ENCODE measurements at places on chromosomes 6 and 20. TPM values are rescaled to one million over a fixed set of nuclear protein-coding genes. Genes with fewer than 3 reads are reported as not detected.

Gene FHL5
- total RNA-seq, result 34.5 TPM

Gene SPACA1
- total RNA-seq, result not detected

GRCh38 chr6:147211349-147211748 lies 7.1 kb downstream of the STXBP5 start:
- DNase-seq, result no peak

- DNase-seq, result peak; percentile 48
Measured at GRCh38 chr6:163414946-163415619, 565 bp downstream of the QKI start.

Gene DEFB124
- 2.5 TPM for total RNA-seq

Gene PGC
- not detected for total RNA-seq

- no peak for DNase-seq
Measured at GRCh38 chr6:54920628-54921027, 74.1 kb downstream of the FAM83B start.

Gene PLN
- total RNA-seq, result 47.2 TPM

Gene ZNF334
- total RNA-seq, result 8.2 TPM

- no peak for DNase-seq
Measured at GRCh38 chr6:17389274-17389847, 4.0 kb upstream of the CAP2 start.

DNA sequence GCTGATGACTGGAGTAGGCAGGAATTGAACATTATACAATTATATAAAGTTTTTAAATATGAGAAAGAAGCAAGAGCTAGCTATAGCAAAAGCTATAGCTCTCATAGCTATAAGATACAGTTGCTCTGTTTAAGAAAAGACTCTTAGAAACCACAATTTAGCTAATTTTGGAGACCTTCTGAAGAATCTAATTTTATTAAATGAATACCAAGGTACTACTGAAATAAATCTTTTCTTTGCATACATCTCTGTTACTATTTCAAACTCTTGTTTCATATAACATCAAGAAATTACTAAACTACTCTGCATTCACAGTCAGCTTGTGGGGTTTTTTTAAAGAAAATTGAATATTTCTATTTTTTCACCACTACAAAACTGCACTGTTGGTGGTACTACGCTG lies 568.7 kb upstream of the MARCKS start:
- DNase-seq, result no peak

- no peak for DNase-seq
Measured at GRCh38 chr20:20411836-20412235, 43.9 kb downstream of the INSM1 start.

DNA sequence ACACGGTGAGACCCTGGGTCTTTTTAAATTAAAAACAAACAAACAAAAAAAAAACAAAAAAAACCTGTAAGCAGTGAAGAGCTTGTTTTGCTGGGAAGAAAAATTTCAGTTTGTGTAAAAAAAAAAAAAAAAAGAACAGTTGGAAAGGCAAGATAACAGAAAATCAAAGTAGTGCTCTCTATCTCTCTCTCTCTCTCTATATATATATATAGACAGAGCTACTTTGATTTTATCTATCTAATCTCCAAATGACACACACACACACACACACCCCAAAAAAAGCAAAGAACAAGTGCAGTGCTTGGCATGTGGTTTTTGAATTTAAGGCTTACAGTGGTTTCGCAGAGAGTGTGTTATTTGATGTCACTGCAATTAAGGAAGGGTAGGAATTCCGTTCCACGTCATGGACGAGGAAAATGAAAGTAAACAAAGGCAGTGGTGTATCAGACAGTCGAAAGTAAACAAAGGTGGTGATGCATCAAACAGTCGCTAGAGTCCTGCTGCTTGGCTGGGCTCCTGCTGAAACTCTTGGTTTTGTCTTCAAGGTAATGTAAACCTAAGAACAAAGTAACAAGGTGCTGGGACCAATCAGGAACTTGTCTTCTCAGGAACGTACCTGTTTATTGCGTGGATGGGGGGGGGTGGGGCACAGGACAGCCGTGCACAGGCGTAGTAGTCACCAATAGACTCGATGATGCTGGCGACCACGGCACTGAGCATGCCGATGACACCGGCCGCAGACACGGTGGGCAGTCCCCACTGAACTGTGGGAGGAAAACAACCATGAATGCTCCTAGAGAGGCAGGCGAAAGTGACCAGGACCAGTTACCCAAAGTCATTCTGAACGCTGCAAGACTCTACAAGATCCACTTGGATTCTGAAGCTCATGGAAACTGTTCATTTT lies 131.8 kb downstream of the SLC23A2 start:
- peak; percentile 21 for DNase-seq

Gene GSTA3
- not detected for total RNA-seq

Gene POM121L2
- total RNA-seq, result not detected

DNA sequence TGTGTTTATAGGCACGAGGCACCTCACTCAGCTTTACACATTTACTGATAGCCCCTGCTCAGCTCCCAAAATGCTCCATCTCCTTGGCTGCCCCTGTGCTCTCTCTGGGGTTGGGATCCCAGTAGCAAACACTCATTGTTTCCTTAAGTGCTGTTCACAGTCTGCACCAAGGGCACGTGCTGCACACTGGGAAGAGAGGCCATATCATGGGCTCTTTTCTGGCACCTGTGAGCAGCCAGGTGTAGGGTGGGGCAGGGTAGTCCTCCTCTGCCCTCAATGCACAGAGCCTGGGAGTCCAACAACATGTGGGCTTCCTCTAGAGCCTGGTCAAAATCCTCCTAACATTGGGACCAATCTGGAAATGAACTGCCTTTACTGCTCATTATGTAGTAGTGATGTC lies 67.9 kb downstream of the BANF2 start:
- DNase-seq, result no peak

DNA sequence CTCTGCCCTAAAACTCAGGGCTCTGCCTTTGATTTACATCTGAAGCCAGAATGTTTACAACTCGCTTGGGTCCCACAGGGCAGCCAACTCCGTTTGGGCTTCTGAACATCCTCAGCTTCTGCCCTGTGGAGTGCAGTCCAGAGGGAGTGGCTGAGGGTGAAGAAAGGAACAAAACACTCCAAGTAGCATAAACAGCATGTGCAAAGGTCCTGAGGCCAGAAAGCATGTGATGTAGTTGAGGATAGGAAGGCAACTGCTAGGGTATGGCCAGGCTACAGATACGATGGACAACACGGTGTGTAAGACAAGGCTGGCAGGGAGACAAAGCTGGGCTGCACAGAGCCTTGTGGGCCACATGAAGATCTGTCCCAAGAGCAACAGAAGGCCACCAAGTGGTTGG lies 12.5 kb downstream of the JAG1 start:
- no peak for DNase-seq

DNA sequence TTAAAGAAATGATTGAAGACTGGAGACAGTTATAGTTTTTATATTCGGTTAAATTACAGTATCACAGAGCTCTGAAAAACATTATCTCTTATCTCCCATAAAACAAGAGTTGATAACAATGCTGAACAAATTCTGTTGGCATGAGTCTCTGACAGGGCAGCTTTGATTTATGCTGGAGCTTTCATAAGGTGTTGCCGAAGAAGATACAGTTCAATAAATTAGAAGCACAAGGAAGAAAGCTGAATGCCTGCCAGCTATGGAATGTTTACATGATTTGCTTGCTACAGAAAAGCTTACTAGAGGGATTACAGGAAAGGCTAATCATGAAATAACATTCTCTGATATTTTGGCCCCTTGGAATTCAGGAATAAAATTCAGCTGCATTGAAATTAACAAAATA lies 431.9 kb upstream of the GJE1 start:
- no peak for DNase-seq

DNA sequence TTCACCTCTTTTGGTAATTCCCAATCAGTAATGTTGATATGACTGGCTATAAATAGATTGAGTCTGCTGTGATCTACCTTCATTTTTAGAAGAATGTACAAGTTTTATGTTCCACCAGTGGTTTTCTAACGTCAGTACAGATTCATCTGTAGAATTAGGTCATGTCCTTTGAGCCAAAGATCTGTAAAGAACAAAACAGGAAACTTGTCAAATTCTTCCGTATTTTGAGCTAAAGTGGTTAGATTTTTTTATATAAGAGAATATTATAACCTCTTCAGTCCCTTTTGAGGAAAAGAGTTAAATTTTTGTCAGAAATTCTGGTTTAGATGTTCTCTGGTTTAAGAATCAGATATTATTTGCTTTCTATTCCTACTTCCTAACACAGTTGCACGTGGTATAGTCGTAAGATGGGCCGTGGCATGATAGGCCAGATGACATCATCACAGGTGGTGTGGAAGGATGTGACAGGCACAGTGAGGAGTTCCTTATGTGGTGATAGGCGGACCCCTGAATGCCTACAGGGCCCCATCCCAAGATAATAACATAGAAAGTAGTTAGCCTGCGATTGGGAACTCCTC lies 62.3 kb downstream of the SNX9 start:
- DNase-seq, result no peak

- no peak for DNase-seq
Measured at GRCh38 chr6:11188161-11188915, 44.1 kb downstream of the NEDD9 start.

DNA sequence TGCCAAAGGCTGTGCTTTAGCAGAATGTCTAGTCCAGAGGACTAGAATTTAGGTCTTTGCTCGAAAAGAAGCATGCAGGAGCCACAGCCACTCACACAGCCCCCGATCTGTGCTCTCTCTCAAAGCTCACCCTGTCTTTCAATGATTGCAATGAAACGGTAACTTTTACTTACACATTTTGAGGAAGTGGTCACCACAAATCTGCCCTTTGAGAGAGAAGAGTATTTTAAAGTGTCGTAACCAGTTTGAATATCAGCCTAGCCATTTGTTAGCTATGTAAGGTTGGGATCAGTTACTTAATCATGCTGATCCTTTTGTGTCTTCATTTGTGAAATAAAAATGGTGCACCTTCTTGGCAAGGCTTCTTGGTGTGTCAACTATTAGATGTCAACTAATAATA lies 209.0 kb downstream of the TFAP2A start:
- no peak for DNase-seq

DNA sequence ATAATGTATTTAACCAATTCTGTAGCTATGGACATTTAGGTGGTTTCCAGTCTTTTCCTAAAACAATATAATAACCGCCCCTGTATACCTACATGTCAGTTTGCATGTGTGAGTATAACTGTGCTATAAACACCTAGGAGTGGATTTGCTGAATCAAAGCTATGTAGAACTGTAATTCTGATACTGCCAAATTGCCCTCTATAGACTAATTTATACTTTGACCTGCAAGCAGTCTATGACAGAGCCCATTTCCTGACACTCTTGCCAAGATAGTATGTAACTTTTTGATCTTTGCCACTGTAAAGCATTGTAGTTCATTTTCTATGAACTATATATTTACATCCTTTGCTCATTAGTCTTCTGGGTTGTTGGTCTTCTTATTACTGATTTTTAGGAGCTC lies 19.5 kb downstream of the FERMT1 start:
- no peak for DNase-seq

DNA sequence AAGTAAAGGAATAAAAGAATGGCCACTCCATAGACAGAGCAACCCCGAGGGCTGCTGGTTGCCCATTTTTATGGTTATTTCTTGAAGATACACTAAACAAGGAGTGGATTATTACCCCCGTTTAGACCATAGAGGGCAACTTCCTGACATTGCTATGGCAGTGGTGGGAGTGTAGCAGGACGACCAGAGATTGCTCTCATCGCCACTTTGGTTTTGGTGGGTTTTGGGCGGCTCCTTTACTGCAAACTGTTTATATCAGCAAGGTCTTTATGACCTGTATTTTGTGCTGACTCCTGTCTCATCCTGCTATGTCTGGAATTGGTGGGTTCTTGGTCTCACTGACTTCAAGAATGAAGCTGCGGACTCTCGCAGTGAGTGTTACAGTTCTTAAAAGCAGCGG lies 78.7 kb downstream of the C6orf52 start:
- DNase-seq, result no peak

Data from kidney (tissue), 22 donors.